ENCODE measurements at places on chromosomes 7 and 10. TPM values are rescaled to one million over a fixed set of nuclear protein-coding genes. Genes with fewer than 3 reads are reported as not detected.

DNA sequence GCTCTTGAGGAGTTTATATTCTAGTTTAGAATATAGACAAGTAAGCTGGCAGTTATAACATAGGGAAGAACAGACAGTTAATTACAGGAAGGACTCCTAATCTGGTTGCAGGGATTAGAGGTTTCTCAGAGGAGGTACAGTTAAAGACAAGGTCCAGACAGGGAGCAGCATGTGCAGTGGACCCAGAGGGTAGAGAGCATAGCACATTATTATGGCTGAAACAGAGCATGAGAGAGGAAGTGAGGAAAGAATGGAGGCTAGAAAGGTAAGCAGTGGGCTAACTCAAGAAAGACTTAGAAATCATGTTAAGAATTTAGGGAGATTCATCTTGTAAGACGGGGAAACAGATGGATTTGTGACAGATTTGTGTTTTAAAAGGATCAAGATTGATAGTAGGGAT lies 9.7 kb downstream of the MIOS start:
- DNase-seq = no peak

DNA sequence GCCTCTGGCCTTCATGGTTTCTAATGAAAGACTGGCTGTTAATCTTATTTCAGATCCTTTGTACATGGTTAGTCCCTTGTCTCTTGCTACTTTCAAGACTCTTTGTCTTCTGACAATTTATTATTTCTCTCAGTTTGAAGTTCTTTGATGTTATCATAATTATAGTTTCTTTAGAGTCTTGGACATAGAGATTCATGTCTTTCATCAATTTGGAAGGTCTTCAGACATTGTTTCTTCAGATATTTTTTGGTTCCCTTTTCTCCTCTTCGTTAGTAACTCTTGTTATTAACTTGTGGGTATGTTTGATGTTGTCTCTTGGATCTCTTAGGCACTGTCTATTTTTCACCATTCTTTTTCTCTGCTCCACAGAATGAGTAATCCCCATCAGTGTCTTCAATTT lies 8.7 kb downstream of the ZNF37A start:
- DNase-seq = no peak

DNA sequence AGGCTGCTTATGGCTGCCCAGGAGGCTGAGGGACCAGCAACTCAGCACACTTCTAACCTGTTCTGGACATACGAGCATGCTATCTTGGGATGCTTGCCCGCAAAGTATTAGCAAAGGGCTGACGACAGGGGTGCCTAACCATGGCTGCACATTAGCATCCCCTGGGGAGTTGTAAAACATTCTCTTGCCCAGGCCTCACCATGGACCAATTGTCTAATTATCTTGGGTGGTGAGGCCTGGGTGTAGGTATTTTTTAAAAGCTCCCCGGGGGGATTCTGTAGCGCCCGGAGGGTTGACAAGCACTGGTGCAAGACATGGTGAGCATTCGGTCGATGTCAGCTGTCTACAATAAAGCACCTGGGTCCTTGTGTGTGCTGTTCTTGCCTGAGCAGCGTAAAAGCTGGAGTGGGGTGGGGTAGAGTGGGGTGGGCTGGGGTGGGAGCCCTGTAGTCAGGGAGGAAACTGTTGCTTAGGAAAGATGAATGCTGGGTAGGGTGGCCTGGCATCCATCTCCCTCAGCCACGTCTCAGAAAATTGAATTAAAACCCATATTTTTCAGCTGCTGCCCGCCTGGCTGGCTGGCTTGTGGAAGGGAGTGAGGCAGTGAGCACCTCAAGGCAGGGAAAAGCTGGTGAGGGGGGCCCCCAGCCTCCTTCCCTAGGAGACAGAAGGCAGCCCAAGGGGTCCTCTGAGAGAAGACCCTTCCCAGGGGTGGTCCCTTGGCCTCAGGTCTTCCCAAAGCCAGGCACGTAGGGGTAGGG lies 2.9 kb upstream of the ADCYAP1R1 start:
- no peak for DNase-seq

DNA sequence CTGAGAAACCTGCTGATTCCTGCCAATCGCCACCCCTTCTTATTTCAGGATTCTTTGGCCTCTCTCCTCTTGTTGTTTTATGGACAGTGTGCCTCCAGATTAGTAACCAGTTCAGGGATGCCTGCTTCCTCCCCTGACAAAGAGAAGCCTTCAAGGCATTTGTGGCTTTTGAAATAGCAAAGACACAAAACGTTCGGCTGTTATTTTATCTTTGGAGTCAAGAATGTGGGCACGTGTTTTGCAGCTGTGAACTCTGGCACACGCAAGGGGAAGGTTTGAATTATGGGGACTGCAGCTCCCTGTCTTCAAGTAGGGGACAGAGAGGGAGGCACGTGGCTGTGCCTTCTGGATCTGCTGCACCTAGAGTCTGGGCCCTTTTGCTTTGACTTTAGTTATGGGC lies 157.9 kb upstream of the GRB10 start:
- no peak for DNase-seq

DNA sequence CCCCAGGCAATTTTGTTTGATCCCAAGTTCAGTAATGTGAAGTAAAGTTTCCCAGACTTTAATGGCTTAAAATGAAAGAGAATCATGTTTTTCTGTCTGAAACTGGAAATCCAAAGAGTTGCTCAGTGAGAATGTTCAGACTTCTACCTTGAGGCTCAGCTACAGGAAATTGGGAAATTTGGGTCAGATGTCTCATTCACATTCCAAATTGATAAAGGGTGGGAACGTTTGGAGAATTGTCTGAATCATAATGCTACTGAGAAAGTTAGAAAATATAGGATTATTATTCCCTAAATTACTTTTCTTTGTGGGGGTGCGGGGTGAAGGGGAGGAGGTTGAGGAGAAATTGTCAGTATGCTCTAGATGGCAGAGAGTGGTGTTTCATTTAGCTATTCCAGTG lies 773.9 kb downstream of the LRMDA start:
- no peak for DNase-seq

DNA sequence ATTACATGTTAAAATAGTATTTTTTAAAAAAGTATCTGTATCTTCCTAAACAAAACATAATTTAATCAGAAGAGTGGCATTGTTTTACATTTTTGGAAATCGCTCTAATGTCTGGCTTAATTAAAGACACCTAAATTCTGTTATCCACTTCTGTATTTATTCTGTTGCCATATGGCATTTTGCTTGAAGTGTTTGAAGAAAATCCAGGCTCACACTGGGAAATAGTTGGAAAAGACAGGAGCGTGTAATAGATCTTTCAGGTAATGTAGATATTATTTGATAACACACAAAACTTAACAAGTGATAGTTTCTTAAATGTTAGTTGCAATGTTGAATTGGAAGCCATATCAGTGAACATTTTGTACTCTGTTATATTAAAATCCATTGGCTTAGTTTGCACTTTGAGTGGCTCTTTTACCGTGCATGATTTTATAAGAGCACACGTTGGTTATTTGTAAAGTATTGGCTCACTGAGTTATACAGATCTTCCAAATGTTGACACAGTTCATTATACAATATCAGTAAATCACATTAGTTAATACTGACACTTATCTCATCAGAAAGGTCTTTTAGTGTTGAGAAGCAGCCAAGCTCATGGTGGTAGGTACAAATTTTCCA lies 128.4 kb upstream of the NPVF start:
- DNase-seq = no peak

DNA sequence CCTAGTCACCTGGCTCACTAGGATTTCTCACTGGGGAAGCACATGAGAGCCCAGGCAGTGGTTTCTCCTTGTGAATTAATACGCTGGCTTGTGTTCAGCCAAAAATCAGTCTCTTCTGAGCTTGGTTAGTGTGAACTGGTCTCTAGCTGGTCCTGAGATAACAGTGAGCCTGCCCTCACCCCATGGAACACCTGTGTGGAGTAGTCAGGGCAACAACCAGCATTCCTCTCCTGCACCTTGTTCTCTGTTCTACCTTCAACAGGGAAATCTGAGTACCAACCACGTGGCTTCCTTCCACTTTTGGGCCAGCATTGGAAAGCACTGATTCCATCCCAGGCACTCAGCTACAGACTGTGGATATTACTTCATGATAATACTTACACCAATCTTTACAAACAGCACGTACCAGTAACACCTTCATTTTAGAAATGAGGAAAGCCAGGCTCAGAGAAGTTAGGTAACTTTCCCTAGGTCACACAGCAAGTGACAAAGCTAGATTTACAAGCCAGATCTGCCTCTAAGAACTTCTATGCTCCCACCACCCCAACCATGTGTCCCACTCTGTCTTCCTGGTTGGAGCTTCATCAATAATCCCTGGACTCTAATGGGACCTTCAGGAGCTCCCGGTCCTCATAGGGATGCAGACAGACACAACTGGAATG lies 106.6 kb downstream of the GRID1 start:
- no peak for DNase-seq

The SNCG gene
- 2.6 TPM for polyA plus RNA-seq

The TLX1 gene
- polyA plus RNA-seq = 0.28 TPM

The COL28A1 gene
- 0.08 TPM for polyA plus RNA-seq

The GPR141 gene
- not detected for polyA plus RNA-seq

The LIPF gene
- polyA plus RNA-seq = not detected

The TDRD1 gene
- polyA plus RNA-seq = 0.01 TPM

Measured in liver (tissue), 10 donors.